Umbilical cord (tissue), 2 donors: ENCODE measurements at places on chromosomes 13 and 19. TPM values are rescaled to one million over a fixed set of nuclear protein-coding genes. Genes with fewer than 3 reads are reported as not detected.

KXD1 gene
- total RNA-seq: 62.4 TPM

ETV2 gene
- not detected for total RNA-seq

CD22 gene
- 13.0 TPM for total RNA-seq

RFX1 gene
- total RNA-seq: 1.9 TPM

CACTIN gene
- total RNA-seq: 17.1 TPM

GAPDHS gene
- not detected for total RNA-seq

RFXAP gene
- total RNA-seq: 0.96 TPM

C19orf38 gene
- 3.9 TPM for total RNA-seq

AKAP8L gene
- total RNA-seq: 28.4 TPM

F10 gene
- 31.3 TPM for total RNA-seq

RAB4B gene
- 3.1 TPM for total RNA-seq

ZNF780A gene
- total RNA-seq: 31.3 TPM

SHD gene
- total RNA-seq: 2.9 TPM

ACP5 gene
- 2.6 TPM for total RNA-seq

DNA sequence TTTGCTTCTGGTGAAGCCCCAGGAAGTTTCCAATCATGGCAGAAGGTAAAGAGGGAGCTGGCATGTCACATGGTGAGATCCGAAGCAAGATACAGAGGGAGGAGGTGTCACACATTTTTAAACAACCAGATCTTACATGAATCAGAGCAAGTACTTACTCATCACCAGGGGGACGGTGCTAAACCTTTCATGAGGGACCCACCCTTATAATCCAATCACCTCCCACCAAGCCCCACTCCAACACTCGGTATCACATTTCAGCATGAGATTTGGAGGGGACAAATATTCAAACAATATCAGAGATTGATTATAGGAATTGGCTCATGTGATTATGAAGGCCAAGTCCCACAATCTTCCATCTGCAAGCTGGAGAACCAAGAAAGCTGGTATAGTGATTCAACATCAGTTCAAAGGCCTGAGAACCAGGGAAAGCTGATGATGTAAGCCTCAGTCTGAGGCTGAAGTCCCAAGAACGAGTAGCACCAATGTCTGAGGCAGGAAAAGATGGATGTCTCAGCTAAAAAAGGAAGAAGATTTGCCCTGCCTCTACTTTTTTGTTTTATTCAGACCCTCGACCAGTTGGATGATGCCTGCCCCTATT lies 58.6 kb upstream of the WDFY2 start:
- DNase-seq: no peak

DNA sequence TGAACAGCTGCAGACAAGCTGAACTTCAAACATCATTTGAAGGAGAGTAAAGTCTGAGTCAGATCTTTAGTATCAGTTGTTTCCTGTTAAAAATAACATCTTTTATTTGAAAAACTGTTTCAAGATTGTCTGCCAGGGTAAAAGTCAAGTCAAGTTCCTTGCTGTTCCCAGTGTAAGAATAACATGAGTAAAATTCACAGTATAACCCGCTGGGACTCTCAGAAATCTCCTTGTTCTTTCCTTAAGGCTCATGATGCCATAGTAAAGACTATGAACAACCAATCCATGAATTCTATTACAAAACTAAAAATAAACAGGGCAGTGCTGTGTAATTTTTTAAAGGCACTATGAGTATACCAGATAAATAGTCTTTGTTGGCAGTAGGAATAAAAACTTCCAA lies 112.9 kb downstream of the IRS2 start:
- no peak for DNase-seq

DNA sequence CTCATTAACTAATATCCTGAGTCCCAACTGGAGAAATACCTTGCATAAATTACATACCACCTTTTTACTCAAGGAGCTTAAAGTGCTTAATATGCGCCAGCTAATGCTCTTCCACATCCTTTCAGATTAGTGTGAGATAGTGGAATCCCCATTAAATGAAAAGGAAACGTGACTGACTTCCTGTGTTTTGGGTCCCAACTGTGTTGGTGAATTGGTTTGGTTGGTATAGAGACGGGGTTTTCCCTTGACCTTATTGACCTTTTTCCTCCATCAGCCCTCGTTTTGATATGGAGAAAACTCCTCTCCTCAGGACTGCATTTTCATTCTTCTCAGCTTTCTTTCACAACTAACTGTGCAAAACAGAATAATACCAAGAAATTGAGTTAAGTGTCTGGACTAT lies 163.5 kb downstream of the PAN3 start:
- DNase-seq: no peak

DNA sequence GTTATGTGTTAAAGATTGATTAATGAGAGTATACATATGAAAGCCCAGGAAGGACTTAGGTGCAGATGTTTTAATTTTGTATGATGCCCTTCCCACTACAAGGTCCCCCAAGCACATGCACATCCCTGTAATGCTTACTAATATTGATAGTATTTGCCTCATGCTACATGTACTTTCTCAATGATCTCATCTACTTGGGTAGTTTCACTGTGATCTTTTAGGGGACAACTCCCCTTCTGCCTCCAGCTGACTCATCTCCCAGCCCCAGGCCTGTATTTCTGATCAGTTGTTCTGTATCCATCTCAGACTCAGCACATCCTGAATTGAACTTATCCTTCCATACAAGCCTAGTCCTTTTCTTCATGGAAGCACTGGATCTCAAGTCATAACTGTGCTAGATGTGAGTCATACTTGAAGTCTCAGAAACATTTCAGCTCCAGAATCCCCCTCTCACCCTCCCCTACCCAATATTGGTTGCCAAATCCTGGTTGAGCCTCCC lies 49.4 kb upstream of the INTS6 start:
- DNase-seq: no peak

- no peak for DNase-seq
These were observed 1.8 kb downstream of the DPF1 start for GRCh38 chr19:38221919-38222830.

DNA sequence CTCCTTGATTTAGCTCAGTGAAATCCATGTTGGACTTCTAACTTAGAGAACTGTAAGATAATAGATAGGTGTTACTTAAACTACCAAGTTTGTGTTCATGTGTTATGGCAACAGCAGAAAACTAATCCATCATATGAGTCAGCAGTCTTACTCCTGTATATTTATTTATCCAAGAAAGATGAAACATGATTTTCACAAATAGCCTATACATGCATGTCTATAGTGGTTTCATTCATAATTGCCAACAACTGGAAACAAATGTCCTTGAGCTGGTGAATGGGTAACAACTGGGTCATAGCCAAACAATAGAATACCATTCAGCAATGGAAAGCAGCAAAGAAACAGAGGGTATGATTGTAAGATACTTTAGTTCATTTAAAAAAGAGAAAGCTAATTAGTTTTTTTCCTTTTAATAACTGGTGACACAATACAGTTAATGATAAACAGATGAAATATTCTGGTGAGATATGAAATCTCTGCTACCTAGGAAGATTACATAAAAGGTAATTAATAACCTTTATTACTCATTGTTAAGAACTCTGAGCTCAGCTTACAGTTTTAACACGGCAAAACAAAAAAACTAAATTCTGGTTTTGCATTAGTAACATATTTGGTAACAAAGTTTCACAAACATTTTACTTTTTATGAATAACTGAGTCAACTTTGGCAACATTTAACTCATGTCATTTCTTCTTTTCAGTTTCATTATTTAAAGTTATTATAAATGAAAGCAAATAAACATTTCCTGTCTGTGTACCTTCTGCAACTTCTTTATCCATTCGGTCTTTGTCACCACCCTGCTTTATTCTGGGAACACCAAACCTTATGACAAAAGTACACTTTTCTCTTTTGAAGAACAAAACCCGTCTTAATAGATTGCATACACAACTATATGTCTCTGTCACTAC lies 181.3 kb downstream of the LIG4 start:
- no peak for DNase-seq

GRCh38 chr13:29318741-29319140 lies 276.7 kb downstream of the SLC7A1 start:
- peak; percentile 50 for DNase-seq

- DNase-seq: no peak
These were observed 47.4 kb downstream of the MTUS2 start for GRCh38 chr13:28867564-28867963.

- DNase-seq: no peak
These were observed 2.8 kb upstream of the POP4 start for GRCh38 chr19:29603308-29603707.

DNA sequence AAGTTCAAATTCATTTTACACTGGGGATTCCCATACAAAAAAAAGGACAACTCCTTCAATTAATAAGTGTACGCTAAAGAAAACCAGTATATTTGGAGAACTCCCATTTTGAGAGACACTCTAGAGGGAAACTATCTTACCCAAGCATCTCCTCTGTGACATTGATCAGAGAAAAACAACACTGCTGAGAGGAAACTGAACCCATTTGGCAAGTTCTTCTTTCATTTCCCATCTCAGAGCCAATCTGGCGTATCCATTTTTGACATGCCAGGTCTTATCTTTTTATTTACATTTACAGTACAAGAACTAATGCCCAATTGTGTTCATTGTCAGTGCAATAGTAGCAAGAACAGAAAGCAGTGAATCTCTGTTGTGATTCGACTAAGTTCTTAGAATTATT lies 30.1 kb downstream of the LIG4 start:
- no peak for DNase-seq

GRCh38 chr13:97068151-97068550 lies 73.9 kb upstream of the OXGR1 start:
- DNase-seq: no peak

DNA sequence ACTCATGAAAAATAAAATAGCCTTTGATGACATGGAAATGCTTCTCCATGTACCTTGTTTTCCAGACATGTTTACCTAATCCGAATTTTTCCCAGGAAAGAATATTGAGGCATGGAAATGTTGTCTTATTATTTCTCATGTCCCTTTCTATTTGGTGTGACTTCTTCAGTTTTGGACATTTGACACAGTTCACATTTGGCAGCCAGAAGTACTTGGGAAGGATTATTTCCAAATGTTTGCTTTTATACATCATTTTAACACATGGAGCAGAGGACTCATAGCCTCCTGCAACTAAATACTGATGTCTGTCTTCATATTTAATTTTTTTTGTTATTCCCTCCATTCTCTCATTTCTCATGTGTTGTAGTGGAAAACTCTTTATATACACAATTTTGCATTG lies 94.3 kb downstream of the POSTN start:
- no peak for DNase-seq

DNA sequence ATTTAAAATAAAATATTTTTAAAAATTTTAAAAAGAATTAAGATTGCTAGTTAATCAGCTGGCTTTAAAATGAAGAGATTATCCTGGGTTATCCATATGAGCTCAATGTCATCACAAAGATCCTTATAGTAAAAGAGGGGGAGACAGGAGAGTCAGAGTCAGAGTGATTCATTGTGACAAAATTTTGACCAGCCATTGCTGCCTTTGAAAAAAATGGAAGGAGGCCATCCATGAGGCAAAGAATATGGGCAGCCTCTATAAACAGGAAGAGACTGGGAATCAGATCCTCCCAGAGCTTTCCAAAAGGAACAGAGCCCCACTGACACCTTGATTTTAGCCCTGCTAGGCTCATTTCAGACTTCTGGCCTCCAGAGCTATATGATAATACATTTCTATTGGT lies 9.3 kb upstream of the RUBCNL start:
- no peak for DNase-seq

GRCh38 chr19:49524812-49525455 lies 2.9 kb upstream of the RCN3 start:
- DNase-seq: no peak

GRCh38 chr19:49133621-49134454 lies 14.5 kb downstream of the PPFIA3 start:
- peak; percentile 73 for DNase-seq

DNA sequence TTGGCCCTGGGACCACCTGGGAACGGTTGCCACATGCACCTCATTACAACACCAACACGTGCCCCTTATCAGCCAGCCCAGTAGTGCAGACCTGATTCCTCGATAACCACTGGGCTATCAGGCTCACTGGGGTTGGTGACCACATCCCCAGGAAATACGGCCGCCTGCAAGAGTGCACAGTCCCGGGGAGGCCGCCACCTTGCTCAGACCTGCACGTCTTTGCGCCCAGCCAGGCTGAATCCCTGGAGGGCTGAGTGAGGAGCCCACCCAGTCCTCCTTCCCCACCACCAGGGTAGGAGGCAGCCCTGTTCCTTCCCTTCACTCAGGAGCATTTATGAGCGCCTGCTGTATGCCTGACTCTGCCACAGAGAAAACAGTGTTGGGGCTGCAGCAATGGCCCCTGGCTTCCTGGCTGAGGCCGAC lies 67.8 kb downstream of the CEBPG start:
- no peak for DNase-seq

DNA sequence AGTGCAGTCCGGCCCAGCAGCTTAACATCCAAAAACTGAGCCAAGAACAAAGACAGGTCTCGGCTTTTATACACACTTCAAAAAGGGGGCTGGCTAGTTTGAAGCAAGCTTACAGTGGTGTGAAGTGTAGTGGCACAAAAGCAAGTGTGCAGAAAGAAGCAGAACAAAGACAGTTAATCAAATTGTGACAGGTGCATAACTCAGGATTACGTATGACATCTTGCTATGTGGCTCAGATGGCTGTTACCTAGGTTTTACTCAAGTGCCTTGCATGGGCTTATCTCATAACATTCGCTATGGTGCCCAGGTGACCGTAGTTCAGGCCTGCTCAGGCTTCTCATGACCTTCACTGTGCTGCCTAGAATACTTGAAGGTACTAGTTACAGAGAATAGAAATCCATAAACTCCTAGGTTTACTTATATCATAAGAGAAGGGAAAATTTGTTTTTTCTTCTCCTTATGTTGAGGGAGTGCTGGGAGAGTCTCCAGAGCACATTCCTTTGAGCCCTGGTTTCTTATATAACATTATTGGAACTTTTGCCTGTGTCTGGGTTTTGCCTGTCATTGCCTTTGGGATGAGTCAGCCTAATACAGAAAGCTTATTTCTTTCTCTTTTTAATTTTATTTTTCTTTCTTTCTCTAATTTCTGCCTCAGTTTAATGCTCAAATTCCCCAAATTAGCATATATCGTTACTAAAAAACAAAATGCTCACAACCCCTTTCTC lies 1629.1 kb upstream of the PCDH20 start:
- DNase-seq: peak; percentile 81

DNA sequence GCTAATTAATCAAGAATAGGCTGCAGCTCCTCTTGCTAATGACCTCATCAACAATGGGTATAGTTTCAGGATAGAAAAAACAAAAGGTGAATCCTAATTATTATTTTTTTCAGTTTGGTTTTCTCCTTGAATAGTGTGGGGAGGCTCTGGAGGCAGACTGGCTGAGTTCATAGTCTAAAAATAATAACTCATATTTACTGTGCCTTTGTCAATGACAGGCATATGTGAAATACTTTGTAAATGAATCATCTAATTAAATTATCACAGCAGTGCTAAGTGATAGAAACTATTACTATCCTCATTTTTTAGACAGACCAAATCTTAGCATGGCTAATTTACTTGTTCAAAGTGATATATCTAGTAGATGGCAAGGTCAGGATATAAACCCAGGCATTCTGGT lies 1261.0 kb upstream of the SLC10A2 start:
- no peak for DNase-seq
